Stimulated activated CD4-positive, alpha-beta T cell treated with anti-CD3 and anti-CD28 coated beads, Interleukin-4, amount 100 ng/mL, for 48 hours (primary cell): ENCODE measurements at places on chromosomes 13 and 19.

DNA sequence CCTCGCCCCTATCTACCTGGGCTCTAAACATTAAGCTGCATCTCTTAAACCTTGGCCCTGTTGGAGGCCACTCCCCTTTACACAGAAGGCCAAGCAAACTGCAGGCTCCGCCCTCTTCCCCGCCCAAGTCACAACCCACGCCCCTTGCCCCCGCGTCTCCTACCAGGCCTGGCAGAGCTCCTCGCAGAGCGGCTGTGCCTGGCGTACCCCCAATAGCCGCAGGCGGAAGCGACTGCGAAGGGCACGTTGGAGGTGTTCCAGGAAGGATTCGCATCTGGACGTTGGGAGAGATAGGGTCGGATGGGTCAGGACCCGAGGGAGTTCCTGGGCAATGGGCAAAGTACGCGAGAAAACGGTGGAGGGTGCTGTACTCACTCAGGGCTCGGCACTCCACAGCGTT is 5.9 kb downstream of the RTBDN start:
- no peak for DNase-seq

- DNase-seq = no peak
Observed at GRCh38 chr19:1862424-1863327, 703 bp downstream of the KLF16 start.

DNA sequence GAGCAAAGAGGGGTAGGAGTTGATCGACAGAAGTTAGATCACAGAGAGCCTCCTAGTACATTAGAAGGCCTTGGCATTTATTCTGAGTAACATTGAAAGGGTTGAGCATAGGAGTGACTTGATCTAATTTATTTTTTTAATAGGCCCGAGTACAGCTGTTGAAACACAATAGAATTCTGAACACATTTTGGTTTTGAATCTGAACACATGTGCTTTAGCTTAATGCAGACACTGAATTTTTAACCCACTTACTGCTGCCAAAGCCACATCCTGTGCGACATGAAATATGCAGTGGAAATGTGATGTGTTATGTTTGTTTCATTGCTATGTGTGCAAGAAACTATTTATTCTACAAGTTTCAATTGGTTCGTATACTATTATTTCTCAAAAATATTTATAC is 1505.9 kb downstream of the PCDH9 start:
- no peak for DNase-seq

DNA sequence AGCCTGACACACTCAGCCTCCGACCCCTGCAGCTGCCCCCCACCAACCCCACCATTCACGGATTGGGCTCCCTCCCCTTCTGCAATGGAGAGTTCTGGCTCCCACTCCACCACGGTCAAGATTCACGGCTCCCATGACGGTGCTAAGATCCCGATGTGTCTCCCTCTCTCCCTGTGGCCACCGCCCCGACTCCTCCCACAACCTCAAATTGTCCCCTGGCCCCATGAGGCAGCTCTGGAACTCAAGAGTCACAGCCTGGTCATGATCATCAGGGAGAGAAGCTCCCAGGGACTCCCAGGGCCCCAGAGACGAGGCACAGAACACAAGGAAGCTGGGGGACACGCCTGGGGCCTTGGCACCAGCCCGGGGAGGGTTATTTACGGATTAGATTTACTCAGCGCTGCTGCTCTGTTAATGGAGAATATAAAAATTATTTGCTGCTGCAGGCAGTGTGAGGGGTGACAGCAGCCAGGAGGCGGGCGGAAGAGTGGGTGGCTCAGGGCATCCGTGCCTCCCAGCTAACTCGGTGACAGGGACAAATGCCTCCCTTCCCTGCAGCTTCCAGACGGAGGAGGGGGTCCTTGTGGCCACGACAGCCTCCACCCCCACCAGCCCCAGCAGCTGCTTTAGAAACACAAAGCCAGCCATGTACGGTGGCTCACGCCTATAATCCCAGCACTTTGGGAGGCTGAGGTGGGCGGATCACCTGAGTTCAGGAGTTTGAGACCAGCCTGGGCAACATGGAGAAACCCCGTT is 184.2 kb downstream of the PTPRS start:
- DNase-seq = no peak

DNA sequence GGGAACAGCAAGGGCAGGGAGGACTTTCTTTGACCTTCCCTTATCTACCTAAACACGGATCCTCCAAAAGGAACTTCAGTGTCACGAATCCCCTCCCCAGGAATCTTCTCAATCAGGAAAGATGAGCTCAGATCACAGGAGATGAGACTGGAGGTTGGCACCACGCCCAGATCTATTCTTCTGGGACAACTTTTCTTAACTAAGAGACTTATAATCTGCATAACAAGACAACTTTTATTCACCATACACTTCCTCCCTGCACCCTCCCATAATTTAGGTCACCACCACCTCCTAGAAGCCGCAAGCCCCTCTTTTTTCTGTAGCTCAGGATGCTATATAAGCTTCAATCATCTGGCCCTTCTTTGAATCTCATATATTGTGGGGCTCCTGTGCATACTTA is 19.2 kb upstream of the AKT2 start:
- no peak for DNase-seq

GRCh38 chr19:33256261-33256660 is 30.6 kb upstream of the SLC7A10 start:
- DNase-seq = no peak

- DNase-seq = no peak
Observed at GRCh38 chr13:48264058-48264457, 31.1 kb downstream of the ITM2B start.

DNA sequence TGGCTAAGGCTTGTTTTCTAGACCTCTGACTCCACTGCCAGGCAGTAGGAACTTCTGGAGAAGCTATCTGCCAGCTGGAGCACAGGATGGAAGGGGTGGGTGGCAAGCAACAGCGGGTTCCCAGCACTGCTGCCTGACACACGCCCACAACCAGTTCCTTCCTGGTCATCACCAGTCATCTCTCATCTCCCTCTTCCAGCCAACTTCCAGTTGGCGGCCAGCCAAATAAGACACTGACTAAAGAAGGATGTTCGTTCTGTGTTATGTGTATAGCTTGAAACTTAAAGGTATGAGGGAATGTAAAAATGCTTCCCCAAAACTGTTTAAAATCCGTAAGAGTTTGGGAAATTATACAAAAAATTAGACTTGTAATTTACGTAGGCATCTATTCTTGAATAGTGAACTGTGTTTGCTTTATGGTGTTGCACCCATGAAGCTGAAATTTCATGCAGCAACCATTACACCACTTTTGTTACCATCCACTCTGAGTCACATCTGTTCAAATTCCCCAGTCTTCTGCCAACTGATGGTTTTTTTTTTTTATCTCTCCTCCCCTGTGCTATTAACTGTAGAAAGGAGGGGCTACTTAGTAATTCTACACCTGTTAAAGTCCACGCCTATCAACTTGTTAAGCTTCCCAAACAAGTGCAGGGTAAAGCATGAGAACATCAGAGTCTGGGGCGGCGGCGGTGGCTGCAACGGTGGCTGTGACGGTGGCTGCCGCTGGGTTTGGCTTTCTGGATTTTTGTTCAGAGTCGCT is 86.2 kb upstream of the FRY start:
- DNase-seq = no peak

GRCh38 chr13:106789911-106790310 is 222.0 kb upstream of the ARGLU1 start:
- no peak for DNase-seq

GRCh38 chr13:32659736-32660135 is 73.5 kb downstream of the PDS5B start:
- no peak for DNase-seq

- DNase-seq = no peak
Observed at GRCh38 chr19:14378890-14379289, 2.4 kb upstream of the ADGRE5 start.

DNA sequence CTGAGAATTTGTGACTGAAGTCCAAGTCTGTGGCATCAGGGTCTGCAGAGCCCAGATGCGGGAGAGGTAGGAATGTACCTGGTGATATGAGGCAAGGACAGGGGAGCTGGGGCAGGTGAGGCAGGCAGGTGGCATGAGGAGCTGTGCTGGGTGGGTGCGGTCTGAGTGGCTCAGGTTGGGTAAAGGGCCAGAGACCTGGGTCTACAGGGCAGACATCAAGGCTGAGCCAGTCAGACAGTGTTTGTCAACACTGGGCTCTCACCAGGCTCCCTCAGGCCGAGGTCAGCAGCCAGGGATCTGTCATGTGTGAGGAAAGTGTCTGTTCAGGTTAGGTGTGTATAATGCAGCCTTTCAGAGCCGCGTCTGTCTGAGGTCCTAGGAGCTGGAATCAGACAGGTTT is 18.6 kb downstream of the GPI start:
- no peak for DNase-seq
